ENCODE measurements at places on chromosomes 4 and X.

DNA sequence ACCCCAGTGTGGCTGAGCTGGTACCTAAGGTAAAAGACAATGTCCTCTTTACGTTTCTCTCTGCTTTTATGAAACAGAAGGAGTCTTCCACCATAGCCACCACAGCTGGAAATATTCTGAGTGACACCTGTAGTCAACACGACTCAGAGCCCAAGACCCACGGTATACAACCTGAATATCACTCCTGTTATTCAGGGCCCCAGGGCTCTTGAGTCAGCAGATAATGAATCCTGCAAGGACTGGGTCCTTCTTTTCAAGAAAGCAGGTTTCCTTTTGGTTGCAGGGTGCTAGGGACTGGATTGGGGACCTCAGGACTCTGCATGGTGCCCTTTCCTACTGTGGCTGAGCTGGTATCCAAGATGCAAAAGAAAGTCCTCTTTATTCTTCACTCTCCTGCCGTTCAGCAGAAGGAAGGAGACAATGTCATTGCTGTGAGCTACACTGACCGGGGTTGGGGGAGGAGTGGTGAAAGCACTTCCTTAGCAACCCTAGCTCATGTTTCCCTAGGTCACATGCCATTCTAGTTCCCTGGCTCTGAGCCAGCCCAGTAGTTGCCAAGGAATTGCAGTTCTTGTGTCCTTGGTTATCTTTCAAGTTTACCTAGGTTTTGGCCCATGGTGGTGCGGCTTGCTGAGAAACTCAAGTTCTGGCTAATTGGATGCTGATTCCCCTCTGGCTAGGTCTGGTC, 23.7 kb upstream of the UNC5C start:
- DNase-seq: no peak

DNA sequence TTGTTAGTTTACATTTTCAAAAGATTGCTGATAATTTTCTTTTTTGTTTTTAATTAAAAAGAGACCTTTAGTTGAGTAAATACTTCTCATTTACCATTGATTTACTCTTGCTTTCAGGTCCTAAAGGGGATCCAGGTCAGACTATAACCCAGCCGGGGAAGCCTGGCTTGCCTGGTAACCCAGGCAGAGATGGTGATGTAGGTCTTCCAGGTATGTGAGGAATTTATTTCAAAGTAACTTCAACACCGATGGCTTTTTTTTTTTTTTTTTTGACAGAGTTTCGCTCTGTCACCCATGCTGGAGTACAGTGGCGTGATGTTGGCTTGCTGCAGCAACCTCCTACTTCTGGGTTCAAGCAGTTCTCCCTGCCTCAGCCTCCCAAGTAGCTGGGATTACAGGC, 135.1 kb downstream of the IRS4 start:
- no peak for DNase-seq

GRCh38 chr4:82777857-82778525, 20.6 kb downstream of the SCD5 start:
- no peak for DNase-seq

- DNase-seq: no peak
These were observed 23.8 kb downstream of the BMX start for GRCh38 chrX:15524417-15524816.

DNA sequence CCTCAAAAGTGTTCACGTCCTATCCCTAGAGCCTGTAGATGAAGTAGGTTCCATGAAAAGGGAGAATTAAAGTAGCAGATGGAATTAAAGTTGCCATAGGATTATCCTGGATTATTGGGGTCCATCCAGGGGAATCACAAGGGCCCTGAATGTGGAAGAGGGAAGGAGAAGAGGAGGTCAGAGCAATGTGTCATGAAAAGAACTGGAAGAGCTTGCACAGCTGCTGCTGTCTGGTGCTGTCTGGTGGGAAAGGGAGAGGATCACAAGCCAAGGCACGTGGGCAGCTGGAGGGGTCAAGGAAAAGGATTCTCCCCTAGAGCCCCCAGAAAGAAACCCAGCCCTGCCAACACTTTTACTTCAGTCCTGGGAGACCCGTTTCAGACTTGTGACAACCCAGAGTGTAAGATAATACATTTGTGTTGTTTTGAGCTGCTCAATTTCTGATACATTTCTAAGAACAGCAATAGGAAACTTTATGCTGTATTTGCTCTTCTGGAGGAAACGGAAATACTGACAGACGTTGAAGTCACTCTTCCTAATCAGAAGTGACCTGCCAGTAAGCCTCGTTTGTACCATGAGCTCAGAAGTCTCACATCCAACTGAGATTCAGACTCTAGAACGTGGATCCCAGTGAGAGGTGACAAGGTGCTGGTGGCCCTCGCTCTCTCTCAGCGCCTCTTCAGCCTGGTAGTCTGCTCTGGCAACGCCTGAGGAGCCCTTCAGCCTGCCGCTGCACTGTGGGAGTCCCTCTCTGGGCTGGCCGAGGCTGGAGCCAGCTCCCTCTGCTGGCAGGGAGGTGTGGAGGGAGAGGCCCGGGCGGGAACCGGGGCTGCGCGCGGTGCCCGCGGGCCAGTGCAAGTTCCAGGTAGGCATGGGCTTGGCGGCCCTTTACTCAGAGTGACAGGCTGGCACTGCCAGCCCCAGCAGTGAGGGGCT, 34.7 kb upstream of the ENPP6 start:
- no peak for DNase-seq

GRCh38 chr4:25722964-25723363, 67.3 kb downstream of the SLC34A2 start:
- DNase-seq: no peak

Measured in NCI-H1048 (cell line).